ENCODE measurements at places on chromosomes 7 and 10.

- no peak for DNase-seq
Measured at GRCh38 chr10:50219646-50220045, 31.7 kb downstream of the ASAH2 start.

- DNase-seq, result no peak
Measured at GRCh38 chr7:128037880-128038619, 6.8 kb upstream of the LRRC4 start.

DNA sequence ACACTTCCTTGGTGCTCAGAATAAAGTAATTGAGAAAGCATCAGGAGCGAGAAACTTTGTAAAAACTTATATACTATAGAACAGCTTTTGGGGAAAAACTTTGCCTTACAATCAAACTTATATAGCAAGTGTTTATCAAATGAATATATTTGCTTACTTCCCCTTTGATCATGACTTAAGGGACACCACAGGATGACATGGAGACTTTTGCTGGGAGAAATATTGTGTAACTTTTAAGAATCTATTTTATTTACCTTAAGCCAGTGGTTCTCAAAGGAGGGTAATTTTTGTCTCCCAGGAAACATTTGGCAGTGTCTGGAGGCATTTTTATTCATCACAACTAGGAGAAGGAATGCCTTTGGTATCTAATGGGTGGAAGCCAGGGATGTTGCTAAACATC lies 173.8 kb upstream of the HABP2 start:
- DNase-seq, result no peak

DNA sequence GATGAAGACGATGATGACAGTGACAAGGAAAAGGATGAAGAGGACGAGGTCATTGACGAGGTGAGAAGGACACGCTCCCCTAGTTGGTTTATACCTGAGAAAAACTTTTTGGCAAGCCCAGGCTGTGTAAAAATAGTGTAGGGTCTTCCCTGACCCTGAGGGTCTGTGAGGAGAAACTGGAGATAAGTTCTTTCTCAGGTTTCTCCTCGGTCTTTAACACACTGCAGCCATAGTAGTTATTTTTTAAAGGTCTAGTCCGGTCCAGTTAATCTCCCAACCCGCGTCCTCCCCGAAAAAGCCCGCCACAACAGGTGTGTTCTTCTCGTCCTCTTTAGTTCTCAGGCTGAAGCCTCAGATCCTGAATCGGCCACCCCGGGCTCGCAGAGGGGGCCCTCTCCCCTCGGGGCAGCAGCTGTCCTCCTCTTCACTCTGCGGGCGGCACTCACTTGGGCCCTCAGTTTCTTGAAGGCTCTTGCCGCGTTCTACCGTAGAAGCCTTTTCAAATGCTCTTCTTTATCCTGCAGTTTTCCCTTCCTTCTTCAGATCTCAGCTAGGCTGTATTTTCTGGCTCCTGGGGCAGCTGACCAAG lies 411 bp downstream of the BCCIP start:
- DNase-seq, result no peak

DNA sequence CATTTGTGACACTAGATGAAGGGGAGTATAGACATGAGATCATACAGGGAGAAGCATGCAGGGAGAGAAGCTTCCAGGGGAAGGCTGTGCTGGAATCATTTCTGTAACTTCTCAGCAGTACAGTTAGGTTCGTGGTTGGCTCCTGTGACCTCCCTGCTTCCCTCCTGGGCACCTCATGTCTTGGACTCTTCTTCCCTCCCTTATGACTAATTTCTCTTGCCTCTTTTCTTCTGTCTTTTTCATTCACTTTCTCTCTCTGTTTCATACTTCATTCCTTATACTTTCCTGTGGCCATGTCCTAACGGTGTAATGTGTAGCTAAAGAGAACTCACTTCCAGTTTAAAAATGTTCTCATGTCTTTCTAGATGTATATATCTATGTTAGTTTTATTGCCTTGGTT lies 19.1 kb upstream of the HKDC1 start:
- DNase-seq, result no peak

DNA sequence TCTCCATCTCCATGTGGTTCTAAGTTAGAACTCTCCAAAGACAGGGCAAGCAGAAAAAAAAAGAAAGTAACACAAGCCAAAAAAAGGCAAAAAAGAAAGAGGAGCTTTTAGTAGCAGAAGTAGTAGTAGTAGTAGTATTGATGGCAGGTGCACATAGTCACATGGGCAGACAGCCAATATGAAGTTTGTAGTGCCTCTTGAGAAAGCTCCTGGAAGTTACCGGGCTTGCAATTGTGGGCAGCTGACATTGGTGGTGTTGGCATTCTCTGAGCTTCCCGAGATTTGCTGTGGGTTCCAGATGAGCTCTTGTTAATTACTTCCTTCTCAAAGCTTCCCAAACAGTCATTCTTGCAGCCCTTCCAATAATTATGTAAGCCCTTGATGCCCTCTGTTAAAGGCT lies 1128.5 kb downstream of the TYW1 start:
- no peak for DNase-seq

GRCh38 chr7:127146746-127147536 lies 105.8 kb downstream of the GRM8 start:
- DNase-seq, result no peak

DNA sequence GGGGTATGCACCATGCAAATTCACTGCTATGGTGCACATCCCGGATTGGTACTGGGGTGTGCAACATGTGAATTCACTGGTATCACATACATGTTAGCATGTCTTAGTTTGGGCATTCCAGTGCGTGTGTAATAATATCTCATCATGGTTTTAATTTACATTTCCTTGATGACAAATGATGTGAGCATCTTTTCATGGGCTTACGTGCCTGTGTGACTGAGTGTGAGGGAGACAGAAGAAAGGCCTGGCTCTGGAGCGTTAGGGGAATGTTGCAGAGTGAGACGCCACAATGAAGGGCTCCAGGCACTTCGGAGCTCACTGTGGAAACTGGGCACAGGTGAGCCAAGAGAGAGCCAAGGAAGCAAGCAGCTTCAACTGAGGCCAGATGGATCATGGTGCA lies 162.6 kb downstream of the UBE2H start:
- DNase-seq, result no peak

- DNase-seq, result no peak
Measured at GRCh38 chr10:74453169-74453568, 302.1 kb downstream of the ADK start.

- no peak for DNase-seq
Measured at GRCh38 chr7:16881844-16882243, at the start of gene AGR3. AGR3 (minus strand) TSS chr7:16881983; CDS start chr7:16878618, 3,365 bp downstream.

GRCh38 chr7:129610709-129611245 lies 743 bp upstream of the NRF1 start:
- no peak for DNase-seq

DNA sequence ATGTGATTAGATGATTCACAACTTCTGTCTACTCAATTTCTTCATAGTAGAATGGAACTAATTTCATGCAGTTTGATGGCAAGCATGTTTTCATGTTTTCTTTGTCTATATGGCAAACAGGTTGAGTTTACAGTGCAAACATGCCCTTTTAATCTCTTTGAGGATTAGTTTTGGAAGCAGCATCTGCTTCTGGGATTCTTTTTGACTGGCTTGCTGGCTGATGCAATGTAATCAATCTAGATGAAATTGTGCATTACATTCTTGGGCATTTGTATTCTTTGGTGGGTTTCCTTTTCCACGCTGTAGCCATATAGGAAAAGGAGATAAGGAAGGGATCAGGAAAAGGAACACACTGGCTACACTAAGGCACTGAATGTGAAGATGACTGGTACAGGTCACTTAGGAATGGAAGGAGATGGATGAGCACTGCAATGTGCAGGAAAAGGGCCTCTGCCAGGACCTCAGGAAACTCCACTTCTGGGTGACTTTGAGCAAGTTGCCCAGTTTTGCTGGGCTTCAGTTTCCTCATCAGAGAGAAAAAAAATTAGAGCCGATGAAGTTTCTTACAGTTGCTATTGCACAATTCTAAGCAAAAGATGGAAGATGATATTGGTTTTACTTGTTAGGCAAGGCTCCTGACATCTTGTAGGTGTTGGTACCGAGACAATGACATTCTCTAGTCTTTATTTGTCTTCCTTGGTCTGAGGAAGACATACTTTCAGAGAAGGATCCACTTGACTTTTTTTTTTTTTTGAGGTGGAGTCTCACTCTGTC lies 269.1 kb downstream of the SUGCT start:
- no peak for DNase-seq

DNA sequence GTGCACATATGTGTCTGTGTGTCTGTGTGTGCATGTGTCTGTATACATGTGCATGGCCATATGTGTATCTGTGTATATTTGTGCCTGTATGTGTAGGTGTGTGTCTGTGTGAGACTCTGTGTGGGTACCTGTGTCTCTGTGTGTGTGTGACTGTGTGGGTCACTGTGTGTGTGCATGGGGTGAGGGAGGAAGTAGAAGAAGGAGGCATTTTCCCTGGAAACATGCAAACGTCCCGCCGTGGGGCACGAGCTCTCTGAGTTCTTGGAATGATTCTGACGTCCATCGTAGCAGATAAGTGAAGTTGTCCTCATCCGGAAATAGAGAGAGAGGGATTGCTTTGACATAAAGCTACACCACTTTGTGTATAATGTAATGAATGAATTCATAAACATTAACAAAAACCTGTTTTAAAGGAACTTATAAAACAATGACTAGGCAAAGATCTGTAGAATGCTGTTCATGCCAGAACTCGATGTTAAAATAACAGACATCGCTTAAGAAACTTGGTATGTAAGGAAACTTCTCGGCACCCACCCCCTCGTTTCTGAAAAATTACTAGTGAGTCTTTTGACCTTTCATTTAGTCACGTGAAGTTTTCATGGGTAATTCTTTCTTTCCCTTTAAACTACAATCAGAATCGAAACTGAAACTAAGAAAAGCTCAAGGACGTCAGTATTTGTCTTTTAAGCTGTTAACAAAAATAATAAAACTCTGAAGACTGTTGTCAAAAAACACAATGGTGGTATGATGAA lies 43.6 kb upstream of the KLF6 start:
- DNase-seq, result no peak

- DNase-seq, result no peak
Measured at GRCh38 chr7:90303241-90303640, 17.9 kb downstream of the FAM237B start.

DNA sequence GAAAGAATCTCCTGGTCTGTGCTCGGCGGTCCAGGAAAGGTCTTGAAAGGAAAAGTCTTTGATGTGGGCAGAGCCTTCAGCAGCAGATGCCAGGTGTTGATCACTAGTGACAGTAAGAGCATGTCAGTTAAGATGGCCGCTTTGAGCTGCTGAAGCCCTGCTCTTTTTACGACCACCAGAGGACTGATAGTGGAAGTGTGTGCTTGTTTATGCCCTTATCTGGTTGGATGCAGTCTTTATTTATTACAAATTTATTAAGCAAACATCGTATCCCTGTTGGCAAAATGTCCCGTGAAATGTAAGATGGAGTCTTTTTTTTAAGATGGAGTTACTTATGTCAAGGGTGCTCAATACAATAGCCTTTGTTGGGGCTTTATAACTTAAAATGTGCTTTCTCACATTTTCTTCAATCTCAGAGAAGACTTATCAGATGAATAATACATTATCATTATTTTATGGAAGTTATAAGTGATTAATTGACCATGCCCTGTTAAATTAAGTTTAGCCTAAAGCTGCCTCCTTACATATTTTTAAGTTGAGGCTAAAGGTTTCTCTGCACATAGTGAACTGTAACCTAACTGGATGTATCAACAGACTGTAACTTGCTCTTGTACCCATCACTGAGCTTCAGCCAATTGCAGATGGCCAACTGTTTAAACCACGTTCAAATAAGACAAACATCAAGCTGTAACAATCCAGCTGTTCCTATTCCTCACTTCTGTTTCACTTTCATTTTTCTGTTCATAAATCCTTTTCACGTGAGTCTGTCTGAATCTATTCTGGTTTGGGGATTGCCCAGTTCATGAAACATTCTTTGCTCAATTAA lies 97.4 kb upstream of the PIK3CG start:
- DNase-seq, result no peak

DNA sequence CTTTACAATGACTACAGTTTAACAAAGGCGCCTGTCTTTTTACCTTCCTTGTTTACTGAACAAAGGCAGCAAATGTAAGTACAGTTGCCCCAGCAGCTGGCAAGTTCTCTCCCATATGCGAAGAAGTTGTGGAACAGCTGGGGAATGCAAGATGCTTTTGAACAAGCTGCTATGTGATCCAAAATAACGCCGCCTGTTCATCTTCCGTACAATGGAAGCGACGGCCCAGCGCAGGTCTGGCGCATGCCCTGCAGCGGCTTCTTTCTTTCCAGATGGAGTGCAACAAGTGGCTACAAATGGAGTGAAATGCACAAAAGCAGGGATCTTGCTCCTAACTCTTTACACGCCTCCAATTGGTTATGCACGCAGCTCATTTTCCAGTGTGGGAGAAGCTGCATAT lies 97.0 kb upstream of the SVIL start:
- DNase-seq, result no peak

DNA sequence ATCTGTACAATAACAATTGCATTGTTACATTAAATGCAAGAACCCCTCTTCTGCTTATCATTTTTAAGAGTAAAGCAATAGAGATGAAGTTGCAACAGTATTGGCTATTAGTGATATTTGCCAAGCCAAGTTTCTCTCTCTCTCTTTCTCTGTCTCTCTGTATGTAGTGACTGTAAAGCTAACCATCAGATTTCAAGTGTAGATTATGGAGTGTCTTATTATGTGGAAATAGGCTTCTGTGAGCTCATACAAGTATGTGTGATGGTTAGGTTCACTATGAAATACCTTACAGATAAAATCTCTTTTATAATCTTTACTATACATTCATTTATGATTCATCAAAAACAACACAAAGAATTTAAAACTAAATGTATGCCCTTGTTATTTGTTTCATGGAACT lies 28.6 kb upstream of the NRP1 start:
- no peak for DNase-seq

- no peak for DNase-seq
Measured at GRCh38 chr7:90201500-90202195, 9.9 kb upstream of the STEAP2 start.

- DNase-seq, result no peak
Measured at GRCh38 chr7:75814407-75814947, 871 bp upstream of the CCL24 start.

DNA sequence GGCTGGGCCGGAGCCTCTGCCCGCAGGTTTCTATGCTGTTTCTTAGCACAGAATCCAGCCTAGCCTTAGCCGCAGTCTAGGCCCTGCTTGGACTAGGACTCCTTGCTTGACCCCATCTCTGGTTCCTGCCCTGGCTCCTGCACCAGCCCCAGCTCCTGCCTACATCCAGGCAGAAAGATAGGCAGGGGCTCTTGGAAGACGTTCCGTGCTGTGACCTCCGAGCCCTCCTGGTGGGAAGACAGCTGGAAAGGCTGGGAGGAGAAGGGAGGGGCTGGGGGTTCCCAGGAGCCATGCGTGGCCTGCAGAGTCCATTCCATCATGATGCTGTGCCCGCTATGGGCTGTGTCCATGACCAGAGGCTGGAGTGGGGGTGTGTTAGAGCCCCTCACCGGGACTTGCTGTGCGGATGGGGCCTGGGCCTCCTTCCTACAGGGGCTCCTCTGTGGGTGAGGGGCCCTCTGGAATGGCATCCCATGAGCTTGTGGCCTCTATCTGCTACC lies 26.2 kb downstream of the RAMP3 start:
- no peak for DNase-seq

- no peak for DNase-seq
Measured at GRCh38 chr10:110747609-110748464, 103.7 kb downstream of the RBM20 start.
